NCI-H748 treated with DMSO at 0.1 percent for 48 hours (cell line): ENCODE measurements at places on chromosomes 1 and 21.

GRCh38 chr1:55244476-55245099, 29.4 kb upstream of the USP24 start:
- no peak for DNase-seq

GRCh38 chr1:51442616-51443015, 76.5 kb downstream of the EPS15 start:
- no peak for DNase-seq

GRCh38 chr21:42490720-42491119, 5.3 kb downstream of the RSPH1 start:
- no peak for DNase-seq

DNA sequence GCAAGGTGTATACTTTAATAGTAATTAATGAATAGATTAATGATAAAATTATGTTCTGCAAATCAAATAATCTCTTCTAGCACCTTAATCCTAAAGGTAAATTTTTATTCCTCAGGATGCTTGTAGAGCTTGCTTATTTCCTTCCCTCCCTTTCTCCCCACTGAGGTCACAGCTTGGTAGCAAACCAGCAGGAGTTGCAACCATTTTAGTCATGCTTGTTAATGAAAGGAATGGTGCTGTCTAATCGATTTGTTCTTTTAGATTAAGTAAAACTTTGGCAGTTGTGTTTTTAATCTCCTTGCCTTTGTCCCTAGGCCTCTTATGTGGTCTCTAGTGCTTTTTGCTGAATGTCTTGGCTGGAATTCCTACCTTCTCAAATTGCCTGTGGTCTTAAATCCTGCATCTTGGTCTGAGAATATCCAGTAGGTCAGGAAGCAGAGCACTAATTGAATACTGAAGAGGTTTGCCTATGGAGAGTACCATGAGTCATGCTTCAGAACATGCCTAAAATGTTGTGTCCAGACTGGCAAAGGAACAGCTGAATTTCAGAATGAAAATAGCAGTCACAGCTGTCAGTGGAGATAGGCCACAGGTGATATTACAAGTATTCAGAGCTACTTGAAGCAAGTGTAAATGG, 36.3 kb upstream of the RWDD3 start:
- DNase-seq: no peak

- no peak for DNase-seq
These were observed 2.5 kb downstream of the USP33 start for GRCh38 chr1:77757066-77757584.

GRCh38 chr21:33124889-33125288, 54.9 kb downstream of the OLIG1 start:
- no peak for DNase-seq

- DNase-seq: peak; percentile 77
These were observed 98.5 kb downstream of the LMX1A start for GRCh38 chr1:165257969-165258459.

DNA sequence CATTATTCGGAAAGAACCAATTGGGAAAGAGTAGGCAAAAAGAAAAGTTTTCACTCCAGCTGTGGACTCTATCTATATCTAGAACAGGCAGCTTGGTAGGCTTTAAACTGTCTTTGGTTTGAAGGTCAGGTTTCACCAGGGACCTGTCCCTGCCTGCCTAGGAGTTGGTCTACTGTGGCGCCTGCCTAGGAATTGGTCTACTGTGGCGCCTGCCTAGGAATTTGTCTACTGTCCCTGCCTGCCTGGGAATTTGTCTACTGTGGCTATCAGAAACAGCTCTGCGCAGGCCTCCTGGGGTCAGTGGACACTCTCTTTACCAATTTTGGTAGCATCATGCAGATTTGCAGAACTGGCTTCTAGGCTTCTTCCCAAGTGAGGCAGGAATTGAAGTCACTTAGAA, 13.8 kb downstream of the USP25 start:
- DNase-seq: no peak

GRCh38 chr1:121586369-121587229, 401.8 kb downstream of the SRGAP2C start:
- DNase-seq: no peak

DNA sequence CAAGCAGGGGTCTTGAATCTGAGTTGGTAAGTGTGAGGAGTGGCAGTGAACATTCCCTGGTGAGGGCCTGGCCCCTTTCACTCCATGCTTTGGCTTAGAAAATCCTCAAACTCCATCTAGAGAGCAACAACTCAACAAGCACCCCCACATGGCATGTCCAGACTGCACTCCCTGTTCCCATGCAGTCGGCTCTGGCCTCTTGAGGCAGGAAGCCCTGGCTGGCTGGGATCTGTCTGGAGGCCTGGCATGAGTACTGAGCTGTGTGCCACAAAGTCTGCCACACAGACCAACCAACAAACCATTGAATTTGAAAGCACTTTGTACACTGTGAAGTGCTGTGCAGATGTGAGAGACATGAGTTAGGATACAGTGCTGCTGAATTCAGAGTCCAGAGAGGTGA, 25.2 kb downstream of the COA7 start:
- DNase-seq: no peak

DNA sequence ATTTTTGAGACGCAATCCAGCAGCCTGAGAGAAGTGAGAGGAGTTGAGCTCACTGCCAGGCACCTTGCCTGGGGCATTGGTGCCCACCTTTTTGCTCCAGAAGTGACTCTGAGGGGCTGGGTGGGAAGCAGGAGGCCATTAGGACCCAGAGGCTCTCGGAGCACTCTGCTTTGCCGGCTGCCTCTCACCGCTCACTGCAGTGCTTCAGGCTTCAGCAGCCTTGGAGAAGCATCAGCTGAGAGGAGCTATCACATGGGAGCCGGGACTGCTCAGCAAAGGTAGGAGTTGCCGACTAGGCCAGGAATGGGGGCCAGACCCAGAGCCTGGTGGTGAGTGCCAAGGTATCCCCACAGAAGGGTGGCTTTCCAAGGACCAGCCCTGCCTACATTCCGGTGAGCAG, at the start of gene GPR61:
TSS of gene GPR61 (plus strand) at position 197 of the 400 bp plus-strand sequence. CDS start 3,151 bp downstream, outside the sequence.
- DNase-seq: no peak
